WTC11 (cell line): ENCODE measurements at places on chromosomes 2 and 18.

- no peaks in the 10 kb centered on the region for H3K36me3 ChIP-seq
- no peak overlapping the region for H3K27ac ChIP-seq
- peaks cover 3% of the 10 kb centered on the region; the same call in 1 of the 2 replicates for H3K4me1 ChIP-seq
- no peak overlapping the region for H3K4me3 ChIP-seq
- no peaks in the 10 kb centered on the region for H3K27me3 ChIP-seq
These were observed 46.7 kb downstream of the PLA2R1 start for GRCh38 chr2:160015746-160016145.

- peaks cover 34% of the 10 kb centered on the region for H3K4me1 ChIP-seq
- H3K4me3 ChIP-seq, result no peak overlapping the region
- no peak overlapping the region for H3K27ac ChIP-seq
- H3K27me3 ChIP-seq, result no peaks in the 10 kb centered on the region
These were observed 34.1 kb upstream of the ASPRV1 start for GRCh38 chr2:69995511-69995910.

GRCh38 chr2:60148716-60149115, 404.7 kb downstream of the BCL11A start:
- H3K27me3 ChIP-seq, result no peaks in the 10 kb centered on the region; the same call in 1 of the 2 replicates
- no peaks in the 10 kb centered on the region for H3K4me1 ChIP-seq
- H3K4me3 ChIP-seq, result no peak overlapping the region
- H3K27ac ChIP-seq, result no peak overlapping the region
- no peak for DNase-seq

- no peak for DNase-seq
- H3K4me1 ChIP-seq, result peaks cover 3% of the 10 kb centered on the region; the same call in 1 of the 2 replicates
- no peaks in the 10 kb centered on the region for H3K36me3 ChIP-seq
- peaks cover 40% of the 10 kb centered on the region for H3K27me3 ChIP-seq
These were observed 5.0 kb downstream of the LIMS2 start for GRCh38 chr2:127670055-127670956.

- DNase-seq, result no peak
- no peaks in the 10 kb centered on the region for H3K36me3 ChIP-seq
- H3K27me3 ChIP-seq, result no peaks in the 10 kb centered on the region
- H3K4me1 ChIP-seq, result no peaks in the 10 kb centered on the region
- no peak overlapping the region for H3K4me3 ChIP-seq
These were observed 68.9 kb upstream of the CAB39 start for GRCh38 chr2:230643576-230644291.

DNA sequence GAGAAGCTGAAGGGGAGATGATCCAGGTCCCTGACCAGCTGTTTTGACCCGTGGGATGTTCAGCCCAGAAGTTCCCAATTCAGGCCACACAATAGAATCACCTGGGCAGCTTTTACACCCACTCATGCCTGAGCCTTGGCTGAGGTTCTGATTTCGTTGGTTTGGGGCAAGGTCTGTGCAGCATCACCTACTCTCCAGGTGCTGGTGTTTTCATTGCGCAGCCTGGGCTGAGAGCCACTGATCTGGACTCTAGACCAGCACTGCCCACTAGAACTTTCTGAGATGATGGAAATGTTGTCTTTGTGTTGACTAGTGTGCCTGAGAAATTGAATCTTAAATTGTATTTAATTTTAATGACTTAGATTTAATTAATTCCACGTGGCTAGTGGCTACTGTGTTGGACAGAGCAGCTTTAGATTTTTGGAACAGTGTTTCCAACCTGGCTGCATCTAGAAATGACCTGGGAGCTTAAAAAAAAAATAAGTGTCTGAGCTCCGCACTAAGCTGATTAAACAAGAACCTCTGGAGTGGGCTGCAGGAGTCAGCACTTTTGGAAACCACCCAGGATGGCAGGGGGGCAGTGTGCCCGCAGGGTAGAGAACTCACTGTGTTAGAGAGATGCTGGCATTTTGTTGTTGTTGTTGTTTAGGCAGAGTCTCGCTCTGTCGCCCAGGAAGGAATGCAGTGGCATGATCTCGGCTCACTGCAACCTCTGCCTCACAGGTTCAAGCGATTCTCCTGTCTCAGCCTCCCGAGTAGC, 33.7 kb downstream of the DYSF start:
- no peak overlapping the region for H3K4me3 ChIP-seq
- H3K27ac ChIP-seq, result no peak overlapping the region
- H3K4me1 ChIP-seq, result peaks cover 13% of the 10 kb centered on the region
- no peaks in the 10 kb centered on the region for H3K27me3 ChIP-seq

- no peak overlapping the region for H3K4me3 ChIP-seq
- no peak overlapping the region for H3K27ac ChIP-seq
- no peak for DNase-seq
- no peaks in the 10 kb centered on the region for H3K27me3 ChIP-seq
These were observed 54.2 kb downstream of the SEMA4F start for GRCh38 chr2:74708296-74708695.

DNA sequence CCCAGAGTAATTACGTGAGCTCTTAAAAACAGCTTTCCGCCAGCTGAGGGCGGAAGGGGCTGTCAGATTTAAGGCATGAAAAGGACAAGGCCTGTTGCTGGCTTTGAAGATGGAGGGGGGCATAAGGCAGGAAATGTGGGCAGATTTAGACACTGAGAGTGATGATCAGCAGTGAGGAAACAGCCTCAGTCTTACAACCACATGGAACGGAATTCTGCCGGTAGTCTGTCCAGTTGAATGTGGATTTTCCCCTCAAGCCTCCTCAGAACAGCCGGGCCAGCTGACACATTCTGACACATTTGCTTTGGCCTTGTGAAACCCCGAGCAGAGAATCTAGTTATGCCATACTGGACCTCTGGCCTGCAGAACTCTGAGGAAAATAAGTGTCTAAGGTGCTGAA, 16.6 kb downstream of the POLE4 start:
- no peak overlapping the region for H3K4me3 ChIP-seq
- H3K36me3 ChIP-seq, result no peaks in the 10 kb centered on the region
- no peak for DNase-seq
- no peak overlapping the region for H3K27ac ChIP-seq
- H3K27me3 ChIP-seq, result peaks cover 3% of the 10 kb centered on the region; the same call in 1 of the 2 replicates

DNA sequence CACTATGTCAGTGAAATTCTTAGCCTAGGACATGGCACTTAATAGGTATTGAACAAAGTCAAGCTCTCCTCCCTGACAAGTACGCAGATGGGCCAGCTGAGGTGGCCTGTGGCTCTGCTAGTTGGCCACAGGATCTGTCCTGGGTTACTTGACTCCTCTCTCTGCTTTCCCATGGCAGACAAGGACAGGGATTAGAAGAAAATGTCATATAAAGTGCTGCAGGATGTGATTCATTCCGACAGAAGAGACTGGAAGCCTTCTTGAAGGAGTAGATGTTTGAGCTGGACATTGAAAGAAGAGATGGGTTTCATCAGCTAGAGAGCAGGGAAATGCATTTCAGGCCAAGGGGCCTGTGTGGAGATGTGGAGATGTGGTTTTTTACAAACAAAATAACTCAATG, 46.7 kb downstream of the SMAD7 start:
- H3K36me3 ChIP-seq, result peaks cover 10% of the 10 kb centered on the region
- no peaks in the 10 kb centered on the region for H3K4me1 ChIP-seq
- no peaks in the 10 kb centered on the region; the same call in 1 of the 2 replicates for H3K27me3 ChIP-seq
- DNase-seq, result no peak
- H3K4me3 ChIP-seq, result no peak overlapping the region

DNA sequence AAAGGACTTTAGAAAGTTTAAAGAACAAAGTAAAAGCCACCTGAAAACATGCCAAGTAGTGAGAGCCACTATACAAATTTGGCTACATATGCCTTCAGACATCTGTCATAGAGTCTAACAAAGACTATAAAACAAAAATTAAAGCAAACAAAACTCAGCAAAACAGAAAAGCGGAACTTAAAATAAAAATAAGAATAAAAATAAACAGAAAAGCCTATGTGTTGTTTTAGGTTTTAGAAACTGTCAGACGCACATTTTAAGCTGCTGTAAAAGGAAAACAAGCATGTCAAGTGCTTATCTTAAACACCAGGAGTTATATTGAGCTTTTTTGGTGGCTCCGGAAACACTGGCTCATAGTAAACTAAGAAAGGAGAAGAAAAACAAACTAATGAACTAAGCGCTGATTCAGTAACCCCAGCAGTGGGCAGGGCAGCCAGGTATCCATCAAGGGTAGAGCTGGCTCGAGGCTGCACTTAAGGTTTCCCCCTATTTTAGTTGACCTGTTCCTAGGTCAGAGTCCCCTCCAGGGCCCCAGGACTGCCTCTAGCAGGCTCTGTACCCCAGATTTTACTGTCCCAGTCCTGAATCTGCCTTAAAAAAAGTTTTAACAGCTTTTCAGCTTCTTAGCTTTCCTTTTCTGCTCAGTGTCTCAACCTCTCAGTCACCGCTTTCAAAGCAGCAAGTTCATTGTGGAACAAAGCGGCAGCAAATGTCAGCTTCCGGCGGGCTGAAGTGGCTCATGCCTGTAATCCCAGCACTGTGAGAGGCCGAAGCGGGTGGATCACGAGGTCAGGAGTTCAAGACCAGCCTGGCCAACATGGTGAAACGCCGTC, 15.4 kb upstream of the RMC1 start:
- no peak for DNase-seq
- no peaks in the 10 kb centered on the region for H3K27me3 ChIP-seq
- no peak overlapping the region for H3K4me3 ChIP-seq
- H3K4me1 ChIP-seq, result peaks cover 17% of the 10 kb centered on the region

DNA sequence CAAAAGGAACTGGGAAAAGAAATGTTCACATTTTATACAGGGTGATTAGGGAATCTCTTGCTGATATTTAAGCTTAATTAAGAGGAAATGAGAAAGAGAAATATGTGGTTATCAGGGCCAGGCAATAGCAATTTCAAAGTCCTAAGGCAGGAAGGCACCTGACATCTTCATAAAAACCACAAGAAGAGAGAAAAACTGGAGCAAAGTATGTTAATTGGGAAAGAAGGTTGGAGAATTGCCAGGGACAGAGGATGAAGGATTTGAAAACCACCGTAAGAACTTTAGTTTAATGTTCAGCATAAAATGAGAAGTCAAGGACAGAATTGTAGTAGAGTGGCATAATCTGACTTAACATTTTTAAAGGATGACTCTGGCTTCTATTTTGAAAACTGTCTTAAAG, 691.8 kb upstream of the NRXN1 start:
- no peaks in the 10 kb centered on the region for H3K36me3 ChIP-seq
- no peaks in the 10 kb centered on the region for H3K27me3 ChIP-seq
- H3K4me1 ChIP-seq, result peaks cover 7% of the 10 kb centered on the region

- peaks cover 5% of the 10 kb centered on the region; the same call in 1 of the 2 replicates for H3K27me3 ChIP-seq
- peaks cover 9% of the 10 kb centered on the region for H3K36me3 ChIP-seq
- DNase-seq, result no peak
- H3K27ac ChIP-seq, result no peak overlapping the region
These were observed 62.7 kb downstream of the RTP5 start for GRCh38 chr2:241931976-241932898.
